ENCODE measurements at places on chromosomes 3 and 15.

DNA sequence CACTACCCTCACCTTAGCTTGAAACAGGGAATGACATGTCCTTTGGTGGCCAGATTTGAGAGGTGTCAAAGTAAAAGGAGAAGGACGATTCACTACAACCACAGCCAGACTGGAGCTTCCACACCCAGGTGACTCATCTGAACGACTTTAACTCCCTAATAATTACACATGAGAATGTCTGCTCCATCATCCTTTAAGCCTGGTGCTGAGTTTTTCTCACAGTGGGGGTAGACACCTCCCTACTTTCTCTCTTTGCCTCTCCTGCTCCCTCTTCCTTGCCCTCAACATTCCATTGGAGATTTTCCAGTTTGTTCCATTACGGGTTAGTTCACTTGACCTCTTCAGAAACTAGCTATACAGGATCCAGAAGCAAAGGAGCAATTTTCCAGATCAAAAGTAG is 154.3 kb upstream of the BHLHE40 start:
- DNase-seq: no peak

DNA sequence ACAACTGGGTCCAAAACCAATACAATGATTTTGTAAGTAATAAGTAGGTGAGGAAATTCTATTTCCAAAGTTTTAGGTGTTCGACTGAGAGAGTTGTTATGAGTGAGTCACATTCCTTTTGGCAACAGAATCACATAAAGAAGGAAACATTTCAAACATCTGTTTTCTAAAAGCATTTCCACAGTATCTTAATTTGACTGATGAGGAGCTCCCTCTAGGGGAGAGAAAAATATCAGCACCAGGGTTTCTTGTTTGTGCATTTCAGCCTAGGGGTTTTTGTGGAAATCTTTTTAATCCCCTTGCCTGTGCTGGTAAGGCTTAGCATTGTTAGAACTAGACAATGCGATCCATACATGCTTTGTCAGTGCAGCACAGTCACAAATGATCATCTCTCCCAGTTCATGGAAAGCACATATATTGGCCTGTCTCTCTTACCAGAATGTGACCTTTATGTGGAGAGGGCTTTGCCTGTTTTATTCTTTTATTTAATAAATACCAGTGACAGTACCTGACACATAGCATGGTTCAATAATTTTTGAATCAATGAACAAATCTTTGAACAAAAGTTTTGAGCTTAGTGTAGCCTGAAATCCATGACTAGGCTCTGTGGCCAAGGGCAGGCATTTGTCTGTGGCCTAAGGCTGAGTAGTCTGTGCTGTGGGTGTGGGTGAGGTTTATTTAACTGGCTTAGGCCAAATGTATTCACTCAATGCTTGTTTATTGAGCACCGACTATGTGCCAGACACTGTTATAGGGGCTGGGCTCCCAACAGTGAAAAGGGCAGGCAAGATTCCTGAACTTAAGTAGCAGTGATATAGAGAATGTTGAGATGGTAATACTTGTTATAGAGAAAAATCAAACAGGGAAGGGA is 21.1 kb upstream of the IQCF6 start:
- DNase-seq: no peak

DNA sequence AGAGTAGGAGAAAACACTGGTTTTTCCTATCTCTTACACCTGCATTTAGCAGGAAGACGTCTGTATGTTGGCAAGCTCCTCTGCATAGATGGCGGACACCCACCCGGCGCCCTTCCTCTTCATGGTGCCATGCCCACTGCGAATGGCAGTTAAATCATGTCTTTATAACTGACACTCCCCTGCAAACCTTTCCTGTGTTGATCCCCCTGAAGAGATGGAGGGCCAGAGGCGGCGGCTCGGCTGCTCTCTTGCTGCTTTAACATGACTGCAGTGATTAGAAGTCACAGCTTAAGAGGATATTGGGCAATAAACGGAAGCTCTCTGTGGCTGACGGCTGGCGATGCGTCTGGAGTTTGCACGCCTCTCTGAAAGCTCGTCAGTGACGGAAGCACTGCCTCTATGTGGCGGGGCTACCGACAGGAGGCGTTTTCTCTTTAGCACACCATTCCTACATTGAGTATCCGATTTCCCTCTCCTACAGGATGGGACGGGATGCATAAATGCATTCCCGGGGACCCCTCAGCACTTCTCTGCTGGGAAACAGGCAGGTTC is 25.5 kb upstream of the SNRPA1 start:
- no peak for DNase-seq

DNA sequence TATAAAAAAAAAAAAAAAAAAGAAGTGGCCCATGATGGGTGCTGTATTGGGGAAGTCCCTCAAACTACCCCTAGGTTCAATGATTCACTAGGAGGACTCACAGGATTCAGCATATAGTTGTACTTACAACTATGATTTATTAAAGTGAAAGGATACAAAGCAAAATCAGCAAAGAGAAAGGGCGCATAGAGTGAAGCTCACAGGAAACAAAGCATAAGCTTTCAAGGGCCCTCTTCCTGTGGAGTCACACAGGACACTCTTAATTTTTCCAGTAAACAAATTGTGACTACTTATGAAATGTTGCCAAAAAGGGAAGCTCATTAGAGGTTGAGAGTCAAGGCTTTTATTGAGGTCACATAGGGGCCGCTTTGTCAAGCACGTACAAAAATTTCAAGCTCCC is 153.7 kb upstream of the GAP43 start:
- no peak for DNase-seq

DNA sequence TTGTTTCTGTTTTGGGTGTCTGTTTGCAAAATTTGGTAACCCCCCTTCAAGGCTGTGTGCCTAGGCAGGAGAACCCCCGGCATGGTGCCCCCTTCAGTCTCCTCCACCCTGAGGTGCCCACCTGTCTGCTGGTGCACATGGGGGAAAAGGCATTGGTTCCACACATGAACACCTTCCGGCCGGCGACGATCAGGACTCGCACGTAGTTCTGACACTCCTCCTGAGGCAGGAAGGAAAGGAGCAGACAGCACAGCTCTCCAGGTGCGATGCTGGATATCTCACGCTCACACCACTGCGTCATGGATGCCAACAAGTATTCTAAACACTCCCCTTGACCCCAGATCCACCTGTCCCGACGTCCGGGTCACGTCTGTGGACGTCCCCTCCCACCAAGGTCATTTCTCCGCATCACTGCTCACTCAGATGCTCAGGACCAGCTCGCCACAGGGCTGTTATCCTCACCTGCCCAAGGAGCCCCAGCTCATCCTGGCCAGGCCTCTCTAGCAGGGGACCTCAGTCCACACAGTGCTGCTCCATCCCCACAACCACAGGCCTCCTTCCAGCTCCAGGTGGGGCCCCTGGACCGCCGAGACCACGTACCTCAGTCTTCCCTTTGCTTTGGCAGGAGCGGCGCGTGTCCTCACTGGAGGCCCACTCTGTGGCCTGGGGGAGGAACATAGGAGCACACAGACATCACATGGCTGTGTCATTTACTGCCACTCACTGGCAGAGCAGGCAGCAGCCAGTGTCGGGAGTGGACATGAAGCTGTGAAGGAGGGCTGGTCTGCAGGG is 99.0 kb downstream of the SEMA5B start:
- DNase-seq: no peak

DNA sequence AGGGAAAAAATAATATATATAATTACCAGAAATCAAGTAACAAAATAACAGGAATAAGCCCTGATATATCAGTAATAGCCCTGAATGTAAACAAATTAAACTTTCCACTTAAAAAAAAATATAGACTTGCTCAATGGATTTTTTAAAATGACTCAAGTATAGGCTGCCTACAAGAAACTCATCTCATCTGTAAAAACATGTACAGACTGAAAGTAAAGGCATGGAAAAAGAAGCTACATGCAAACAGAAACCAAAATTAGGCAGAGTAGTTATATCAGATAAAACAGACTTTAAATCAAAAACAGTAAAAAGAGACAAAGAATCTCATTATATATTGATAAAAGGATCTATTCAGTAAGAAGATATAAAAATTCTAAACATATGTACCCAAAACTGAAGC is 82.4 kb upstream of the STT3B start:
- DNase-seq: no peak

- no peak for DNase-seq
Measured at GRCh38 chr15:46091860-46092450, 457.1 kb downstream of the SQOR start.

DNA sequence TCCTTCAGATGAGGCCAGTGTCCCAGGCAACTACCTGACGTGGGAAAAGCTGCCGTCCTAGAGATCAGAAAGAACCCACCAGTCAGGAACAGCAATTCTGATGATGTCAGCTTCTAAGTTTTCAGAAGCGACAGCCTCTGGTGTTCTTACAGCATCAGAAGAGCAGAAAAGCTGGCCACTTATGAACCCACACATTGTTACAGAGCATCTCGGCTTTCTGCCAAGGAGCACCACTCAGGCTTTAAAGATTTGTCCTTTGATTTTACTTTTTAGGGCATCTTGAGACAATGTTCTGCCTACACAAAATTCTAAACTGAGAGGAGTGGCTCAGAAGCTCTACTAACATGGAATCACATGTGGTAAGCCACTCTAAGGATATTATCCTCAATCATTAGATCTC is 49.7 kb upstream of the BOC start:
- DNase-seq: no peak

GRCh38 chr3:182325213-182325950 is 467.9 kb upstream of the ATP11B start:
- DNase-seq: no peak

DNA sequence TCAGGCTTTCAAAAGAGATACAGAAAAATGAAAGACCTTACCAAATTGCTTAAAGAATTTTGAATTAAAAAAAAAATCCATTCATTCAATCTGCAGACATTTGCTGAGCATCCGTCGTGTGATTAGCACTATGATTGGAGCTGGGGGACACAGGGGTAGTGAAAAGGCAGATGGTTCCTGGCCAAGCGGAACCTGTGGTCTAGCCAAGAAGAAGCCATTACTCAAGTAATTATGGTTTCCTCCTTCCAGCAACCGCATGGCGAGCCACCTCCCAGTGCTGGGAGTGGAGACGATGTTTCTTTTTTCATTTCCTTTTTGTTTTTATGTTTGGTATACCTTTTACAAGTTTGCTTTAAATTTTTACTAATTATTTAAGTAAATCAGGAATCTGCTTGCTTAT is 140.2 kb downstream of the CACNA2D3 start:
- DNase-seq: no peak

GRCh38 chr15:49379996-49380395 is 43.0 kb upstream of the FGF7 start:
- no peak for DNase-seq

DNA sequence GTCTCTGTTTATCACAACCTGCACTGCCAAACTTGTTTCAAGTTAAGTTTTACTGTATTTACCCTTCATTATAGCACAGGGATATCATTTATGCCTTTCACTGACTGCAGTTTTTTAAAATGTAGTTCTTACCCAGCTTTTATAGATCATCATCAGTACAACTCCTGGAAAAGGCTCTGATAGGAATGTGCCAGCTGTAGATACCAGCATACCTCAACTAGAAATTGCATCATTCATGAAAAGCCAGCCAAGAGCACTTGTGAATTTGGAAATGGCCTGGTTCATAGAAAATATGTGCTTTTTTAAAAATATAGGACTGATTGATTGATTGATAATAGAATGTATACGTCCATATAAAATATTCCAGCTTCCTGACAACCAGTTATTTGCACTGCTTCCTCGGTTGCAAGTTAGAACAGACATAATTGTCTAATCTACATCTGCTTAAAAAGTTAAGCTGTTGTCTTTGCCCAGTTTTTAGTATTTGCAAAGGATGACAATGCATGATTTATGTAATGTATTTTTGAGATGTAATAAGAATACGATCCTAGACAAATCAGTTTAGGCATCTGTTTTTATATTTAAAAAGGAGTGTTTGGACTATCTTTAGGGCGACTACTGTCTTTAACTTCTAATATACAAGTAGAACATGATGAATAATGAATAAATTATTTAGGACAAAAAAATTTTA is 58.5 kb downstream of the DCUN1D1 start:
- no peak for DNase-seq

DNA sequence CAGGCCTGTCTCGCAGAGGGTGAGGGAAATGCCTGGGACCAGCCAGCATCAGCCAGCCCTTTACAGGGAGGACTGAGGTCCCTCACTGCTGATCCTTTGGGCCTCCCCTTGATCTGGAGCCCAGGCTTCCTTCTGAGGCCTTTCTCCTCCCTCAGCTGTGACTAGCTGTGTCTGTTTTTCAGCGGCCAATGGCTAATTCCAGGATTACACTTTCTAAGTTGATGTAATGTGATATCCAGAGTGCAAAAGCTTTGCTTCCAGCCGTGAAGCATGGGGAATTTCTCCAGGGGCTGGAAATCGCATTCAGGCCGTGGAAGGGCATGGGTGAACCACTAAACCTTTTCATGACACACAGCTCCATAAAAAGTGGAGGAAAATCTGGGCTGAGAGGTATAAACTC is 157.6 kb downstream of the SHQ1 start:
- no peak for DNase-seq

DNA sequence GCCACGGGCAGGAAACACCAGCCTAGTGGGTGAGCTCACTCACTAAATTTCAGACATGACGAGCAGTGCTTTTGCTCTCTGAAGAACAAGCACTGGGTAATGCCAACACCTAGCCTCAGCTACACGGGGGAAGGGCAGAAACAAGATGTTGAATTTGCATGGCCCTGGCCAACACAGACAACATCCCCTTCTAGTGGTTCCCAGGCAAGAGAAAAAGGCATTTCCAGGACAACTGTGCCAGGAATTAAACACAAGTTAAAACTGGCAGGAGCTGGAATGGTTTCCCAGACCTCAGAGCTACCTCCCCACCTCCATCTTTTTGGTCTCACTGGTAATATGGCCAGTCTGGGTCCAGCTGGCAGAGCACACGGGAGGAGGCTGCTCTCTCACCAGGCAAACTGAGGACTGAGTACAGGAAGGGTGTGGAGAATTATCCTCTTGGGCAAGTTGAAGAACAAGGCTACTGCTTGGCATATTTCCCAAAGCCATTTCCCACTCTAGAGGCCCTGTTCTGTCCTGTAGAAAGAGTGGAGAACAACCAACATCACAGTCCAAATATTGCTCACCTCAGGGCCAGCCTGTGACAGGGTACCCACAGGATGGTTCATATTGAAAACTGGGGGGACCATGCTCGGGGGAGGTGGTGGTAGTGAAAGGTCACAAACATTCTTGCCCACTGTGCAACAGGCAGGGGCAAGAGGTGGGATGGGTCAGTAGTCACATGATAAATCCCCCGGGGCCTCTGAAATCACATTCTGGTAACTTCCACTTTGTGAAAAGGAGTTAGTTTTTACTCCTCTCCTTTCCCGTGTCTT is 26.5 kb downstream of the TSPAN3 start:
- DNase-seq: no peak

GRCh38 chr3:104631254-104631653 is 735.5 kb upstream of the ALCAM start:
- no peak for DNase-seq

All from C1 segment of cervical spinal cord (tissue), 14 donors.